ENCODE measurements at places on chromosomes 3 and 15.

- DNase-seq: no peak
These were observed 993.2 kb downstream of the OTOL1 start for GRCh38 chr3:162489853-162490252.

GRCh38 chr3:45319996-45320305, 68.4 kb upstream of the LARS2 start:
- DNase-seq: peak; percentile 37

GRCh38 chr3:97432914-97433313, 331.6 kb upstream of the ARL6 start:
- DNase-seq: no peak

DNA sequence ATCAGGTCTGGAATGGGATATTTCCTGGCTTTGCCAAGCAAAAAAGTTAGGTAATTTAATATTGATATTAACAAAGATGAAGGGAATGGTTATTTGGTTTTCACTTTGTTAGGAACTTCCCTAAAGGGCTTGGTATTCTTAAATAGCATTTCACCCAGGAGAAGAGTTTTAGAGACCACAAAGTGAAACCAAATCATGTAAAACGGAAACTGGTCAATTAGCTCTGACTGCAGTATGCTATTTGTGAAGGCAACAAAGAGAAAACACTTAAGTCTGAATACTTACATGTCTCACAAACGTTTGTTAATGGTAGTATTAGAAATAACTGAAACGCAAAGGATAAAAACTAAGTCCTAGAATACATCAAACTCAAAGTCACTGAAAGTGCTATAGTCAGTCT, 32.4 kb upstream of the SETMAR start:
- DNase-seq: no peak

GRCh38 chr15:48423342-48423741, 92.1 kb downstream of the DUT start:
- no peak for DNase-seq

- DNase-seq: no peak
These were observed 15.5 kb upstream of the IL16 start for GRCh38 chr15:81181220-81181619.

DNA sequence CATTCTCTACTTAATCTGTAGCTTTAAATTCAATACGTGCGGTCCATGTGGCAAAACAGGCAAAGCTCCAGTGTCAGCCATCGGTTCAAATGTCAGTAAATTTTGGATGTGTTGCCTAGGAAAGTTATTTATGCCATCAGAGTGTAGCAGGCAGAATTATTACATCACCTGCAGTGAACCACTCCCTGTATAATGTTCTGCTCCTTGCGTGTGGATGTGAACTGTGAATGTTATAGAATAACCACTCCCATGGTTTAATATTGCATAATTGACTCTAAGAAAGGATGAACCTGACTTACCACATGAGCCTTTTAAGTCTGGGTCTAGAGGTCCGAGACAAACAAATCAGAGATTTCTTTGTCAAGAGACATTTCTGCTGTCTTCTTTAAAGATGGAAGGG, 145.5 kb downstream of the GOLIM4 start:
- DNase-seq: no peak

GRCh38 chr3:69182588-69183316, 60.4 kb upstream of the LMOD3 start:
- no peak for DNase-seq

- DNase-seq: no peak
These were observed 459.1 kb upstream of the BCHE start for GRCh38 chr3:166296179-166296783.

DNA sequence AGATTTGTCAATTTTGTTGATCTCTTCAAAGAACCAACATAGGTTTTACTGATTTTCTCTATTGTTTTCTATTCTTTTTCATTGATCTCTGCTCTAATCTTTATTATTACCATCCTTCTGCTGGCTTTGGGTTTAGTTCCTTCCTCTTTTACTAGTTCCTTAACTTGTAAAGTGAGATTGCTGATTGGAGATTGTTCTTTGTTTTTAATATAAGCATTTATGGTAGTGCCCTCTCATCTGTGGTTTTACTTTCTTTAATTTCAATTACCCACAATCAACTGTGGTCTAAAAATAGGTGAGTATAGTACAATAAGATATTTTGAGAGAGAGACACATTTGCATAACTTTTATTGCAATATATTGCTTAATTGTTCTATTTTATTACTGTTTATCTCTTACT, 13.2 kb upstream of the CLRN1 start:
- no peak for DNase-seq

DNA sequence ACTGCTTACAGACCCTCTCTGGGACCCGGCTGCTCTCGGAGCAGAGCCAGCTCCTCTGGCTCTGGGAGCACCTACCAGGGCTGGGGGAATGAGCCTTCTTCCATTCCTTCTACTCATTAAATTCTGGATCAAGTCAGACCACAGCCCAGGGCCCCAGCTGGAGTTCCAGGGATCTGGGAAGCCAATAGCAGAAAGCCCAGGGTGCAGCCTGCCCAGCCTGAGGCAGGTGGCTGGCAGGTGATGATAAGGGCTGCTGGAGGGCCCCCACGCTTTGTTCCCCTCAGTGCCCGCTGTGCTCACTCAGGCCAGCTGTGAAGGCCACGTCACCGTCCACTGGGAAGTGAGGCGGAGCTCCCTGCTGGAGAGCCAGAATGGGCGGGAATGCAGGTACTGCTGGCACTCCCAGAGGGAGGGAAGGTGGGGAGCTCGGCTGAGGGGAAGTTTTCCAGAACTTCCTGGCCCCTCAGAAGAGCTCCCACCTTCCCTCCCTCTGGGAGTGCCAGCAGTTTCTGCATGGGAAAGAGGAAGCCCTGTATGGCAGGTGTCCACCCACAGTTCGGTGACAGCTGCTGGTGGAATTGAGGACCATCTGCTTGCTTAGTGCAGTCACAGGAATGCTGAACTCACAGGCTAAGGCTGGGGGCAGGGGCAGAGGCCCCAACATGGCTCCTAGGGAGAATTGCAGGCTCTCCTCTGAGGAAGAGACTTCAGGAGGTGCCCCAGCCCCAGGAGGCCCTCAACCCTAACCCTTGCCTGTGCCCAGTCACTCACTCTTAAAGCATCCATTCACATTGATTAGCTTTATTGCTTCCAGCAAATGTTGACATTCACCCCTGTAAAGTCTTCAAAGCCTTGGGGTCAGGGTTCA, 12.6 kb upstream of the RTP3 start:
- DNase-seq: peak; percentile 70

DNA sequence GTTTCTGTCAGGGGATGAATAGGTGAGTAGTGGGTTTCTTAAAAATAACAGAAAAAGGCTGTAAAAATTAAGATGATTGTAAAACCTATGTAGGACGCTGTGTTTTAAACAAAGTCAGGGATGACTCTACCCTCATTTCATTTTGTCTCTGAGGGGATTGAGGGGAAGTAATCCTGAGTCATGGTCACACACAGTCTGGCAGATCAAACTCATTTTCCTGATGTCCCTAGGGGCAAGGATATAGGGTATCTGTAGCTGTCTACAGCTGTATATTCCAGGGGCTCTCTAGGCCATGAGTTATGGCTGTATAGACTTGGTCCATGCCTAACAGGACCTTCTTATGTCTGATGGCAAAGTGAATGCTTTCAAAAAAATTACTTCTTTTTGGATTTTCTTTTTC, 421.1 kb downstream of the PDCD6IP start:
- no peak for DNase-seq

DNA sequence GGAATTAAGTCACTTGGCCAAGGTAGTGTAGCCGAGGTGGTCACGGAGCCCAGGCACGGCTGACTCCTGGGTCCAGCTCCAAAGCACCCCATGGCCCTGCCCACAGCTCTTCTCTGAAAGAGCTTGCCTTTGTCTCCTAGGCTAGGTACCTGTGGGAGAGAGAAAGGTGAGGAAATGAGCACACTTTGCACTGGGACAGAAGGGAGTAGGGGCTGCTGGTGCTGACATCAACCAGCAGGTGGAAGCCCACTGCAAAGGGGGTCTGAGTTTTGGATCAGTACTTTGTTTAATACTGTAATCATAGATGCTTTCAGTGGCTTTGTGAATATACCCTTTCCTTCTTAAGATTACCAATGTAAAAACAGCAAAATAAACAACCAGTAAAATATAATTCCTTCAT, 128.3 kb upstream of the EIF1B start:
- DNase-seq: no peak

DNA sequence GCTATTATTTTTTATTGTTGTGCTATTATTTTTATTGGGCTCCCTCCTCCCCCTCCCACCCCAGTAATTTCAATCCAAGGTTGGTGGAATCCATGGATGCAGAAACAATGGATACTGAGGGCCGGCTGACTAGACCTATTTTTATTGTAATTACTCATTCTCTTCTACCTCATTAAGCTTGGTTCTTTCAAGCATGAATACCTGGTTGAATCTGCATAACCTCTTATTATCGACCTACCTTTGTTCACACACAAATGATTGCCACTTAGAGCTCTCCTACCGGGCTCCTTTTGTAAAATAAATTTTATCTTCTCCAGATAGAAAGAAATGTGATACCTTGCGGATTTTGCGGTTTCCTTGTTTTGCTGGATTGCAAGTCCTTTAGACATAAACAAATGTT, 31.6 kb downstream of the BTD start:
- no peak for DNase-seq

- peak; percentile 60 for DNase-seq
These were observed 64.8 kb downstream of the BOC start for GRCh38 chr3:113275929-113276750.

DNA sequence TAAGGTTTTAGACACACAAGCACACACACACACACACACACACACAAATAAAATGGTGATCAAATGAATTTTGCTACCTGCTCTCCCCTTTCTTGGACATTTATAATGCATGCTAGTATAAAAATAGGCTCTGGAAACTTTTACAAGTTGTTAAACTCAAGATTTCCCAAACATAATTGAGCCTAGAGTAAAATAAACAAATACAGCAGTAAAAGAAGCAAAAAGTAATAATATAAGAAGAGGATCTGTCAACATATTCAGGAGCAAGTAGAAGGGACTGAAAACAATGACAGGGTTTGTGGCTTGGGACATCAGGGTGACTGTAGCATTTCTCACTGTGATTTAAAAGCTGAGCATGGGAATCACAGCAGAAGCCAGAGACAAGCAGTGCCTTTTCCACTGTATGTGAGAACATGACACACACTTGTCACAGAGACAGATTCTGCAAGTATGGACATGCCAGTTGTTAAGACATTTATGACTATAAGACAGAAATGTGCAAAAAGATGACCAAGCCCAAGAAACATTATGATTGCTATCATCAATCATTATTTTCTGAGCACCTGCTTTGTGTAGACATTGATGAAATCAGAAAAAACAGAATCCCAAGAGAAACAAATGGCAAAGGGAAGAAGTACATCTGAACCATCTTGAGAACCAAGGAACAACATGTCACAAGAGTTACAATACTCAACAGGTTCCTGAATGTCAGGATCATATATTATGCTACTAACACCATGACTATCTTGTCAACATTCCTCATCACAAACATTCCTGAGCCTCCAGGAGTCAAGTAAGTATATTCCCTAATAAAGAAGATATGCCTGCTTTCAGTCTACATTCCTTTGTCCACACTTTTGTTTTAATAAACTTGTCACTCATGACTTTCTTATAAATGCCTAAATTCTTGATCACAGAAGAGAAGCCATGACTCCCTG, 7.1 kb downstream of the THRB start:
- DNase-seq: no peak

- DNase-seq: no peak
These were observed 793 bp downstream of the APOD start for GRCh38 chr3:195582947-195583346.

DNA sequence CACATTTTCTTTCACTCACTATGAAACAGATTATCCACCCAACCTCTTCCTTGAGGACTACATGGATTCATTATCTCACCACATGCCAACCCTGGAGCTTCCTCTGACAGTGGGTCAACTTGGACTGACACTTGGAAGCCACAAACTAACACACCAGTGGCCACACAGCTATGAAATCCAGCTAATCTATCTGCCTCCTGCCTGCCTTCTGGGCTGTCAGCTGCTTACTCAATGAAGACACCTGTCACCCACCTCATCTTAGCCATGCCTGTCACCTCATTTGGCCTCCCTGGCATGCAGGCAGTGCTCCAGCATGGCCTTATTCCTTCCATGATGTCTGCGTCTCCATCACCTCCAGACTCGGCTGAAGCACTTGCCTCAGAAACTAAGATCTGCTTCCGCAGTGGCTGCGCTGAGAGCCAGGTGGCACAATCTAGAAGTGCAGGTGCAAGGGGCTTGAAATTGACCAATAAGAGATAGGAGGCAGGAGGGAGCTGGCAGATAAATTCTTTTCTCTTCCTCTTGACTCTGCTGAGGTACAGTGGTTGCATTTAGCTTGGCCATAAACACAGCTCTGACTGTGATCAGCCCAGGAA, 105.2 kb upstream of the RNF7 start:
- no peak for DNase-seq

GRCh38 chr15:49506341-49506740, 83.3 kb downstream of the FGF7 start:
- DNase-seq: no peak

DNA sequence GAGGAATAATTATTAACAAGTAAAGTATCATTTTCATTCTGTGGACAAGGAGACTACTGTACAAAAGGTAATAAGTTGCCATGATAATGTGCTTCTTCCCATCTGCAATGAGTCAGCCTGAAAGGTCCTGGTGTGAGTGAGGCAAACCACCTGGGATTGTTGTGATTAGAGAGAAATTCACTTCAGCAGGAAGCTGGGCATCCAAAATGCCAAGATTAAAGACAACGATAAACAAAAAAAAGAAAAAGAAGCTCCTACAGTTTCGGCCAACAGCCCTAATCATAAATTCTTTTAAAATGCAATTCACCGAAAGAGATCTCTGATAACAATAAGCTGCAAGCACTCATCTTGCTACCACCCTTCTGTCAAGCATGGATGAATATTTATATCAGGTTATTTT, 507.8 kb downstream of the TUSC7 start:
- DNase-seq: no peak

DNA sequence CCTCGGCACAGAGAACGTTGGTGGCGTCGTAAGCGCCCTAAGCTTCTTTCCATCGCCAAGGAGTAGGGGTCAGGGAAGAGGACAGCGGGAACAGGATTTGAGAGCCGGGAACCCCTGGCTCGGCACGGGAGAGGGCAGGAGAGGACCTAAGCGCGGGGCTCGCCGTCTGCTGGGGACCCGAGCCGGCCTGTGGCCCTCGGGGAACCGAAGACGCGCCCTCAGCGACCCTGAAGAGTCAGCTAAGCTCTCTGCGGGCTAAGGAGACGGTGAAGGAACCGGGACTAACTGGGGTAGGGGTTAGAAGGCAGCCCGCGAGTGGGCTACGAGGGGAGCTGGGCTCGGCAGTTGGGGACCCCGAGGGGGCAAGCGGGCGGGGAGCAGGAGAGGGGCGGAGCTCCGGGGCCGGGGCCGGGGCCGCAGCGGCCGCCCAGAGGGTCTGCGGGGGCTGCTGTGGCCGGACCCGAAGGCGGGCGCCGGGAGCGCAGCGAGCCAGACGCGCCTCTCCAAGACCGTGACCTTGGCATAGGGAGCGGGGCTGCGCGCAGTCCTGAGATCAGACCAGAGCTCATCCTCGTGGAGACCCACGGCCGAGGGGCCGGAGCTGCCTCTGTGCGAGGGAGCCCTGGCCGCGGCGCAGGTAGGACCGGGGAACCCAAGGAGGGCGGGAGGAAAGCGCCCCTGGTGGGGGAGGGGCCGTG, 574 bp downstream of the CASR start:
- no peak for DNase-seq

All from NCI-H524 treated with DMSO at 0.1 percent for 48 hours (cell line).